ENCODE measurements at places on chromosomes 11 and 22.

DNA sequence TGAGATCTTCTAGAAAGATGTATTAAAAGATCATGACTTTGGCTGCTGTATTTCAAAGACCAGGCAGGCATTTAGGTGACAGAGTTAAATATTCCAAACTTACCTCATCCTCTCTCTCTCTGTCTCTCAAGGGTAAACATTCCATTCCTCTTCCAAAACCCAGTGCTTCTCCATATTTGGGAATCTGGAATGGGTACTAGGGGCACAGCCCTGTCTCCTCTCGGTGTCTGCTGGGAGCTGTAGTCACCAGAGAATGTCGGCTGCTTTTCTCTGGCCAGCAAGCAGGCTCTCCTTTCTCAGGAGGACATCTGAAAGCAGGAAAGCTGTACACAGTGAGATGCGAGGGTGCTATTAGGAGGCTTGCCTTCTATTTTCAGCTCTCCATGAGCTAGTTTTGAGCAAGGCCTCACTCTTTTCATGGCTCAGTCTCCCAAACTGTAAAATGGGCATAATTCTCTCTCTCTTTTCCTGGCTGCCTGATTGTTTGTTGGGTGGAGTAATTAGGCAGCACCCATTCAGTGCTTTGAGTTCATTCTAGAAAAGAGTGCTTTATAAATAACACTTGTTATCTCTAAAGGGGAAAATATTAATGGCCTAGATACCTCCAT lies 9.3 kb upstream of the PEX26 start:
- DNase-seq, result no peak

GRCh38 chr22:44444341-44445306 lies 53.4 kb downstream of the RTL6 start:
- peak; percentile 5 for DNase-seq

DNA sequence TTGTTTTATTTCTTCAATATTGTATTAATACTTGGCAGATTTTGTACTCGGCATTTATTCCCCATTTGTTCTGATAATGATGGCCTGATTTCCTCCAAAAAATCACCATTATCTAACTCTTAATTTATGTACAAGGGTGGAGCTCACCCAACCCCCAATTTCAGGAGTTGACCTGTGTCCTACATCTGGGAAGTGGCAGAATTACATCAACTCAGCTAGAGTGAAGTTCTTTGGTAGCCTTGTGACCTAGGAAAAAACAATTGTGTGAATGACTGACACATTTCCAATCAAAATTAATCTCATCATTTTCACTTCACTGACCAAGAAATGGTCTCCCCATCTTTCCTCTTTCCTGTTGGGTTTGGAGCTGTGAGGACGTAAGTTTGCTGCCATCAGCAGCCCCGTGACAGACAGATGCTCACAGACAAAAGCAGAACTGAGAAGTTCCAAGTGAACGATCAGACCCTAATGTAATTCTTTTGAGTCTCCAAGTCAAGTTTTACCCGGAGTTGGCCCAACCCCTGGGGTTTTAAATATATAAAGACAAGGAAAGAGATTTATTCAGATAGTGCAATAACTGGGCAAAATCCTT lies 16.6 kb upstream of the MS4A6E start:
- DNase-seq, result no peak

DNA sequence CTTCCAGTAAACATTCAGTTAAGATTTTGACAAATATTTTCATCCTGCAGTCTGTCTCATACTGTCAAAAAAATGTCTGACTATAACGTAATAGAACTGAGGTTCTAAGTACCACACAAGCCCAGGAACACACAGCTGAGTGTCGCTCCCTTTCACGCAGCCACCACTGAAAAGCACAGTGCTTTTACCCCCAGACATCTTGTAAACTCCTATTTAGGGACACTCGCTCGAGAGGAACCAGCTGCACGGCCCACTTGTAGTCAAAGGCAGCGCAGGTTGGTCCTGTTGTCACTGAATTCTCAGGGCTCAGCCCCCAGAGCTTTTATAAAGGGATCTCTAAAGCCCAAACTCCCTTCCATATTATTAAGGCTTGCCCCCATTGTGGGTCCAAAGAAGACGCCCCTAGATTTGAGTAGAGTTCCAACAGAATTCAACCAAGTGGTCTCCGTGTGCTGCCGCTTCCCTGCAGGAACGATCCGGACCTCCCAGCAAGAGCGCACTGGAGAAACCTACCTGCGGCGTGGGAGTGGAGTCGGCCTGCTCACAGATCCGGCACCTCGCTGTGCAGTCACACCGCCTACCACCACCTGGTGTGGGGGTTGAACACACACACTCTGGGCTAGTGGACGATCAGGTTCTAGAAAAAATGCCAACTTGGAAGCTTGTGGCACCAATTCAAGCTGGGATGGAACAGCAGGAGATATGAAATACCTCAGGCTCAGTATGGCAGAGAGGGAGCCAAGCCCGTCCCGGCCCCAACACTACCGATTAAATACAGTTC lies 23.4 kb downstream of the ASPHD2 start:
- no peak for DNase-seq

DNA sequence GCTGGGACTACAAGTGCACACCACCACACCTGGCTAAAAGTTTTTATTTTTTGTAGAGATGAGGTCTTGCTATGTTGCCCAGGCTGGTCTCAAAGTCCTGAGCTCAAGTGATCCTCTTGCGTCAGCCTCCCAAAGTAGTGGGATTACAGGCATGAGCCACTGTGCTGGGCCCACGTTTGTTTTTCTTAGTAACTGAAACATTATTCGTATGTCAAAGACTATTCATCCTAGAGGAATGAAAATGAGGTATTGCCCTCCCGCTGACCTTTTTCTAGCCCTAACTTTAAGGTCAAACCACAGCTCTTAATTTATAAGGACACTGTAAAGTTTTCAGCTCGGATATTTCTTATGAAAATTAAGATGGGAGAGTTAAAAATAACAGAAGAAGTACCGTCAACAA lies 33.2 kb upstream of the PAX6 start:
- no peak for DNase-seq
